ENCODE measurements at places on chromosomes 7 and 10.

DNA sequence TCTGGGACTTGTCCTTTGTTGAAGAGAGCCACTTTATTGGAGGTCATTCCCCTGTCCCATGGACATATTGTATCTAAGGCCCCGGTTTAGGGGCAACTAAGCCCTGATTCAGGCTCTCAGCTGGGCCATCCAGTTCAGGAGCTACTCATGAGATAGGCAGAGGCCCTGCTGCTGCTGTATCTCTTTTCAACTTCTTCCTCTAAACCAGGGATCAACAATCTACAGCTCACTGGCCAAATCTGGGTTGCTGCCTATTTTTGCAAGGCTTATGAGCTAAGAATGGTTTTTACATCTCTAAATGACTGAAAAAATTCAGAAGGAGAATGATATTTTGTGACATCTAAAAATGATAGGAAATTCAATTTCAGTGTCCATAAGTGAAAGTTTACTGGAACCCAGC lies 166.8 kb upstream of the GLI3 start:
- no peak for DNase-seq

DNA sequence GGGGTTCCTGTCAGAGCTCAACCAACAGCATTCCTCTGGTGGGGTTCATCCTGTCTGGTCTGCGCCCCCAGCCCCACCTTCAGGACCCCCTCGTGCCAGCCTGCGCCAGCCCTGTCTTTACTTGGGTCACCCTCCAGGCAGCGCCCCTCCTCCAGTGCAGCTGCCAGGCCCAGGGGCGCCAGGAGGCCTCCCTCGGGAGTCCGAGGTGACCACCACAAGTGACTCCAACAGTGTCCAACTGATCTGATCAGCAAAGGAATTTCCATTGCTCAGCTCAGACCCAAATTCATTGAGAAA lies 10.6 kb downstream of the WDR86 start:
- no peak for DNase-seq

DNA sequence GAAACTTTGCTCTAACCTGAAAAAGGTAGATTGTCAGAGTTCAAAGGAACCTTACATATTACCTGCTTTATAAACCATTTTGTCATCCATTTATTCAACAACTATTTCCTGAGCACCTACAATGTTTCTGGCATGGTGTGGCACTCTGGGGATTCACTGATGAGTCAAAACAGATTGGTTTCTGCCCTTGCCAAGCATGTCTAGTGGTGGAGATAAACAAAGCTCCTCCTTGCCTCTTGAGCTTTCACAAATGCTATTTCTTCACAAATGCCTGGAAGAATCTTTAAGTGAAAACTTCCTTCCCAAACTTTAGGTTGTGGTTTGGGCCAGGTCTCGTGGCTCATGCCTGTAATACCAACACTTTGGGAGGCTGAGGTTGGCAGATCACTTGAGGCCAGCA lies 85.1 kb upstream of the RELN start:
- no peak for DNase-seq

DNA sequence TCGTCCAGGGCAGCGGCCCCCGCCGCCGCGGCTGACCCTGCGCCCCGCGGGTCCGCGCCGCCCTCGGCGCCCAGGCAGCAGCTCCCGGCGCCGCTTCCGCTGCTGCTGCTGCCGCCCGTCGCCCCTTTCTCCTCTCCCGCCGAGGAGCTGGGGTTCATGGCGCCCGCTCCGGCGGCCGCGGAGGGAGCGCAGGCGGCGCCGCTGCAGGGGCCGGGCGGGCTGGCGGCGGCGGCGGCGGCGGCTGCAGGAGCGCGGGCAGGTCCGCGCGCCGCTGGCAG lies 286 bp downstream of the DGKI start:
- no peak for DNase-seq

DNA sequence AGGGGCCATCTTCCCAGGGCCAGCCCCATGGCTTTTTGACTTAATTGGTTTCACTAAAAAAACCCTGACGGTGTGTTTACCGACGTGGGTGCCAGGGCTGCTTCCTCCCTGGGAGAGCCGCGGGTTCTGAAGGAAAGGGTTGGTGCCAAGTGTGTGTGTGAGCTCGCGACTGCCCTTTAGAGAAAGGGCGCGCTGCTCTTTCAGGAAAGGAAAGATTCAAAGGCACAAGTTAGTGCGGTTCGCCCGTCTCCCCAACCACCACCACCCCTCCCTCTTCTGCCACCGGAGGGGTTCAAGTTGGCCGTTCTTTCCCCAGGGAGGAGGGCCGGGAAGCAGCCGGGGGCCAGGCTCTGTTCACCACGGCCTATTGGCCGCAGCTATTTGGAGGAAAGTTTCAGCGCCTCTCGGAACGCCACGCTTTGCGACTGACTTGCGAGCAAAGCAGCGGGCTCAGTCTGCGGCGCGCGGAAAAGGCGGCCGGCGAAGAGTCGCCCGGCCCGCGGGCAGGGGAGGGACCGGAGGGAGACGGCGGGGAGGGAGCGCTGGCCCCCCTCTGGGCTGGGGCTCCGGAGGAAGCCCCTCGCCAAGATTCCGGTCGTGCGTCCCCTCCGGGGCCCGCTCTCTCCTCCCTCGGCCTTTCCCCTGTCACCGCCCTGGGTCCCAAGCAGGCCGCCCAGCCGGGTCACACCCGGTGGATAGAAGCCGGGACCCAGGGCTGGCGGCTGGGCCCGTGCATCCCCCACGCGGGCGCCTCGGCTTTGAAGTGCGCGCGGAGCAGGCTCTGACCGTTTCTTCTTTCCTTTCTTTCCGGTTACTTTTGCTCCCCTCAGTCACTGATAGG lies 165.9 kb upstream of the PPP1R3A start:
- DNase-seq = peak; percentile 28

GRCh38 chr10:5977471-5978229 lies at the start of gene IL15RA:
IL15RA (minus strand) TSS chr10:5977543; CDS start chr10:5977492, 51 bp downstream.
- peak; percentile 97 for DNase-seq

GRCh38 chr7:24017519-24017918 lies 266.5 kb upstream of the NPY start:
- peak; percentile 18 for DNase-seq

DNA sequence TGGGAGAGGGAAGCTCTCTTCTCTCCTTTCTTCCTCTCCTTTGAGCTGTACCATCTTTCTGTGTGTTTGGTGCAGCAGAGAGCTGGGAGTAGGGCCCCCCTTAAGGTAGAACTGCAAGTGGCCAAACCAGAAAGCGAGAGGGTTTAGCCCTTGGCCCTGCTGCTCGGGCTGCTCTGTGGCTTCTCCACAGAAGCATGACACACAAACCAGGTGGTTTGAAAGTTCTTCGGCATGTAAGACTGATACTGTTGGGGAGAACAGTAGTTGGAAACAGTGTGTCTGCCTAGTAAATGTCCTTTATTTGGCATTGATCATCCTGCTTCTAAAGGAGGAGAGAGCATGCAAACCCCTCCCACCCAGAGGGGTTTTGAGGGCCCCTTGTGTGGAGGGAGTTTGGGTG lies 277.8 kb downstream of the CELF2 start:
- no peak for DNase-seq

DNA sequence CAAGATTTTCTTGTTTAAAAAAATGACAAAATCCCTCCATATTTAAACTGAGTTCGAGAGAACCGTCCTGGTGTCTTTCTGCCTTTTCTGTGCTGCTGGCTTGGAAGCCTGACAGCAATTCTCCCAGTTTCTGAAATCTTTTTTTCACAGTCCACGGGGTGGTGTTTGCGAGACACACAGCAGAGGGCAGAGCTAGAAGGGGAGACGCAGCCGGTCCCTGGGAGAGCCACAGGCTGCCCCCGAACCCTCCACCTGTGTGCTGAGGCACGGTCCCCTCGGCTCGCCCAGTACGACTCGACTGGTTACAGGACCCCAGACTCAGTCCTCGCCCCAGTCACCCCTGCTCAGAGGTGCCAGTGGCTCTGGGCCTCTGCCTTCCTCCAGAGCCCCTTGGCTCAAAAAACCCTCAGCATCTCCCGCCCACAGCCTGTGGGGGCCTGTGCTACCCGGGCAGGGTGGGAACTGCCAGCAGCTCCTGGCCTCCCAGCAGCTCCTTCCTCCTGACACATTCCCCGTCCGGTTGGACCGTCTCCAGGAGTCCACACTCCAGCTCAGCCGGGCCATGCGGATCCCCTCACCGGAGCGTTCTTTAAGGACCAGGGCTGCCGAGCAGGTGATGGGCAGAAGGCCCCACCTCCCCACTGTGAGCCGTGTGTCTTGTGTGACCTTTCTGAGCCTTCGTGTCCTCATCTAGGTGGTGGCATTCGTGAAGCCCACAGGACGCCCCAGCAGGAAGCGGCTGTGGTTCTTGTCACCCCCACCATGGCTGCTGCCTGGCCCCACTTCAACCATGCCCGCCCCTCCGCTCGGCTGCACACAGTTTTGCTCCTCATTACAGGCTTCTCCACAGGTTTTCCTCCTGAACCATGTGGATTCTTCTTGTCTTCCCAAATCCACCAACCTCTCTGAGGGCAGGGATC lies 52.3 kb upstream of the EN2 start:
- no peak for DNase-seq

- no peak for DNase-seq
Measured at GRCh38 chr10:110566472-110567200, 859 bp upstream of the SMC3 start.

DNA sequence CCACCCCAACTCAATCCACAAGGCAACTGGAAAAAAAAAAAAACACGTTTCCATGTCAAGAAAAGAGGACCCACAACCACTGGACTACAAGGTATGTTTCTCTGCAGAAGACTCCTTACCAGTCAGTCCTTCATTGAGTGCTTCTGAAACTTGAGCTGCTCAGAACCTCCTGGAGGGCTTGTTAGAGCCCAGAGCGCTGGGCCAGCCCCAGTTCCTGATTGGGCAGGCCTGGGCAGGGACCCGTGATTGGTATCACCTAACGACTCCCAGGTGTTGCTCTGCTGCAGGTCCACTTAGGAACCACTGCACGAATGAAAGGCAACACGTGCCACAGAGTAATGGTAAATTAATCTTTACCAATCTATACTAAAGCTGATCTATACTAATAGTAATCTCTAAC lies 473 bp upstream of the CCDC201 start:
- no peak for DNase-seq

- no peak for DNase-seq
Measured at GRCh38 chr10:104574838-104575237, 66.3 kb upstream of the SORCS3 start.
